ENCODE measurements at places on chromosomes 11 and 22.
A peak's percentile ranks its signal among the peaks of the same experiment; 100 is the strongest.

DNA sequence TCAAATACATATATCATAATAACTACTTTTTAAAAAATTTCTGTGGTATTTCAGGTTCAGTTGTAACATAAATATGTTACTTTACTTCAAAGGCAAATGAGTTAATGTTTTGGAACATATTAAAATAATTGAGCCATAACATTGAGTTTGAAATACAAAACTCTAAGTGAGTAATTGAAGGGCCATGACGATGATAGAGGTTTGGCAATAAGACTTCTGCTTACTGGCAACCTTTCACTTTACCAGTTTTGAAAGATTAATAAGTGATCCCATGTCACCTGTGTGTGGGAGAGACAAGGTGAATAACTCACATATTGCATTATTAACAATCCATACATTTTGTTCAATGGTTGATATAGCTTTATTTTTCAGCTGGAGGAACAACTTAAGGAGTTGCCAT is 144.4 kb downstream of the GRIA4 start:
- DNase-seq, result no peak

- no peak for DNase-seq
Measured at GRCh38 chr22:31491218-31491962, 1.7 kb upstream of the EIF4ENIF1 start.

DNA sequence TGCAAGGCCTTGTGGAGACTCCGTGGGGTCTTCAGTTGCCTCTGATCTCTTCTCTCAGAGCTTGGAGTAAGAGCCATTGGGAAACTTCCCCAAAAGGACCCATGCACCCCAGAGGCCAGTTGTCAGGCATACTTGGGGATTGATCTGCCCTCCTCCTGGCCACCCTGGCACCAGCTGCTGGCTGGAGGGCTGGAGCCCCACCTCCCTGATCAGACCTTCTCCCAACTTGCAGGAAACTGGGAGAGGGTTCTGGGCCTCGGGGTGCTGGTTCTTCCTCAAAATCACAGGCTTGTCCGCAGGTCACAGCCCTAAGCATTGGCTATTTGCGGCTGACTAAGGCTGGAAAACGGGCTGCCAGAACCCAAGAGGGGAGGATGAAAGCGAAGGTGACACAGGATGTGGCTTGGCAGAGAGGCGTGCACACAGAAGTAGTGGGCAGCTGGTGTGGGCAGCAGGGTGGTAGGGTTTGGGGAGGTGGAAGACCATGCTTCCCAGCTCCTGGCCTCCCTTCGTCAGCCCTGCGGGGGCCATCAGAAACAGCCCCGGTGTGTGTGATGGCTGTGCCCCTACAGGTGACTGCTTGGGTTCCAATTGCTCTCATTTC is 1.3 kb upstream of the DGKZ start:
- DNase-seq, result no peak

GRCh38 chr22:20522134-20523004 is 15.0 kb downstream of the MED15 start:
- DNase-seq, result no peak

DNA sequence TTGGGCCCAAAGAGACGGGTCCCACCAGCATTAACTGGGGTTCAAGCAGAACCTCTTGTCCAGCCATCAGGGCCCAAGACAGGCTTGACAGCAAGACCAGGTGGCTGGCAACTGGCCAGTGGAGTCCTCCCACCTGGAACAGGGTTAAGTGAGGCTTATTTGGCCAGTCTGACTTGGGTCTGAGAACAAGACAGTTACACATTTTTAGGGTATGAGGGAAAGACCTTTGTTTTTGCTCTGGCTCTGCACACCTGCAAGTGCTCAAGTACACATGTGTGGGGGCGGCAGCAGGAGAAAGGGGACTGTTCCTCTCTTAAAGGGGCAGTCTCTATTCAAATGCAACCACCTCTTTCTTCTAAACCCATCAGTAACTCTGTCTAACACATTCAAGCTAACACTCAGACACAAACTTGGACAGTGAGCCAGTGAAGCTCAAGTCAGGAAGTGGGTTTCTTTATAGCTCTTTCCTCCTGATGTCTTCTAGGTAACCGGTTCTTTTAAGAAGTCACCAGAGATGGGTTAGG is 116.2 kb downstream of the ETS1 start:
- no peak for DNase-seq

DNA sequence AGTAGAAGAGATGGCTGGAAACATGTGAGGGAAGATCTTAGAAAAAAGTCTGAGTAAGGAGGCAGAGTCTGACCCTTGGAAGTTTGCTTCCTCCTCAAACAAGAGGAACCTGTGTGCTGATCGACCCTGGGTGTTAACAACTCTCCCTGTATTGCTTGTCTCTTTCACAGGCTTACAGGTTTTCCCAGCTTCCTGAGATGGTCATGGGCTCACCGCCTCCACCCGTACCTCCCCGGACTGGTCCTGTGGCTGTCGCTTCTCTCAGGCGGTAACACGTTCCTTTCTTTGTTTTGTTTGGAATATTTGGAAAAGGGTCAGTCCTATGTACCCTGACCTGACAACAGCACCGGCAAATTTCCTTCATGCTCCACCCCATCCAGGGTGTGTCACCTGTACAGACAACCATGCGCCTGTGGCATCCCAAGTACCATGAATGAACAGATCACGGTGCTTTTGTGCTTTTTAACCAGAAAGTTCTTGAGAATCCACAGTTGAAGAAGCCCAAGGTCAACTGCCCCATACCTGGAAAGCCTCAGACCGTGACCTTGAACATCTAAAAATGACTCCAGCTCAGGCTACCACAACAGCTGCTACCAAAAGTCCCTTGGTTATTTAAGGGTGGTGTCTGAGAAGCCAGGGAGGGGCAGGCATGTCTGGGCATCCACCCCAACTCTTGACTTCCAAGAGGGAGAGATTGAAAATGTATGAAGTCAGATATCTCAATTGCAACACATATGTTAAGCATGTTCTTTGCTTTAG is 44.6 kb downstream of the C11orf91 start:
- DNase-seq, result no peak

- DNase-seq, result no peak
Measured at GRCh38 chr22:41862160-41862529, 29.2 kb downstream of the SREBF2 start.

DNA sequence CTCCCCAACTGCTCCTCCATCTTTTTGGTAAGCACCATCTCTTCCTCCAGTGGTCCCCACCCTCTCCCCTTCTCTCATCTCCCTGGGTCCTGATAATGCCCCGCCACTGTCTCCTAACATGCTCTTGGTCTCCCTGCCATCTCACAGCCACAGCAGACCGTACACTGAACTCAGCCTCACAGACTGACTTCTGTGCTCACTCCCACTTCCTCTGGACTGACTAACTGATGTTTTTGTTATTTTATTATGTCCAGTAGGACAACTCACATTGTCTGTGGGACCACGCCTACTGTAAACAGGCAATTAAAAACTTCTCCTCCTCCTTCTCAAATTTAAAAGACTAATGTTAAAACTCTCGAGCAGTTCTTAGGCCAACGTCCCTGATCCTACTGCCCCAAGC is 2.6 kb upstream of the GNAZ start:
- no peak for DNase-seq

GRCh38 chr22:44383652-44384562 is 71.2 kb upstream of the SHISAL1 start:
- no peak for DNase-seq

DNA sequence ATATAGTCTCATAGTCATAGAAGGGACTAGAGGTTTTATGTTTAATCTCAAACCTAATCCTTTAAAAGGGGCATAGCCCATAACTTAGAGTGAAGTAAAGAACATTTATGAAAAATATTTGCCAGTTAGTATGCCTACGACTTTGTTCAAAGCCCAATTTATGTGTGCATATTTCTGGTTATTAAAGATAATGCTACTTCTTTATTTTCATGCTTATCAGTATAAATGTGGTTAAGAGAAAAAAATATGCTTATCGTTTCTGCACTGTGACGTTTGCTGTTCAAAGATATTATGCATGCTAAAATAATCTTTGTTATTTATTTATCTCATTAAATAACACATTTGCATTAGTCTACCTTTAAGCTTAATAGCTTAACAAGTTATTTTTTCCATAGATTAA is 343.9 kb downstream of the DYNC2H1 start:
- DNase-seq, result peak; percentile 30

DNA sequence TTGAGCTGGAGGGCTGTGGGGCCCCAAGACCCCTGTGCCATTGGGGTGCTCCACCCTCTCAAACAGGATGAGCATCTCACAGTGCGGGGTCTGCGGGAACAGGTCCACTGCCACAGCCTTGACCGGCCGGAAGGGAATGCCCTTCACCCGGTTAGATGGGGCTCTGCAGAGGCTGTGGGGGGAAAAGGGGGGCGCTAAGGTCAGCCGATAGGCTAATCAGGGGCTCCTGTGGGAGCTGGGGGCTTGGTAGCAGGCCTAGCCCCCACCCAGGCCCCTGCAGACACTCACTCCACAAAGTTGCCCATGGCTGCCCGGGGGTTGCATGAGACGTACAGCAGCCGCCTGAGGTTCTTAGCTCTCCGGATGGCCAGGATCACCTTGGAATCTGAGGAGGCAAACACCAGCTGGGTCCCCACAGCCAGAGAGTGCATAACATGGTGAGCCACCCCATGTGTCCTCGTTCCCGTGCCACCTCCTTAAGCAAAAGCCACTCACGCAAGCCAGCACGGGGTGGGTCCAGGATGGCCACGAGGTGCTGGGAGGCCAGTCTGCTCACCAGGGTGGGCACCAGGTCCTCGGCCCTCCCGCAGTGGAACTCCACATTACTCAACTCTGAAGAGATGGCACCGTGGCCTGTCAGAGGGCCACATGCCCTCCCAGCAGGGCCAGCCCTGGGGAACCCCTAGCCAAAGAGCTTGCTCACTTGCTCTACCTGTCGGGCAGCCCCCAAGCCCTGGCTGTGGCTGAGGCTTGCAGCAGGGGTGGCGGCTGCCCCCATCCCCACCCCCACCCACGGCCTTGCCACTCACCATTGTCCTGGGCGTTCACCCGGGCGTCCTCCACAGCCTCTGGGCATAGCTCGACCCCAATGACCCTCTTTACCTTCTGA is 3.0 kb upstream of the RANBP1 start:
- DNase-seq, result no peak

DNA sequence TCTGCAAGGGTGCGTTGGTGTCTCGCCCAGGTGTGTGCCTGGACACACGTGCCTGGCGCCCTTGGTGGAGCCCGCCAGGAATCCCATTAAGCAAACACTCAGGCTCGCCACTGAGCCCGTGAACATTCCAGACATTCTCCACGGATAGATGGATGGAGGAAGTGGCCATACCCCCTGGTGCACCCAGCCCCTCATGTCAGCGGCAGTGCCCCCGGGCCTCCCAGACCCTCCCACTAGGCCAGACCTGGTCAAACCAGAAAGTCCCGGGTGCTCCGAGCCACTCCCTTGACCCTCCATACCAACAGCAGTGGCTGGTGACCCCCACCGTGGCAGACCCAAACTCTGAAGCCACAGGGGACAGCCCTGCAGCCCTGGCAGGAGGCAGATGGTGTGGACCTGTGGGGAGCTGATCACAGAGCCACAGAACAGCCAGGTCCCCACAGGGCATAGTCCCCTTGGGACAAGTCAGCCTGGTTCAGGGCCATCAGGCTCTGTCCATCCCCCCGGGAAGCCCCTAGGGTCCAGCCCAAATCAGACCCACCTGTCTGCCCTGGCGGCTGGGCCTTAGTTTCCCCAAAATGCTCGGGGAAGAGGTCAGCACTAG is 1.9 kb downstream of the EPS8L2 start:
- no peak for DNase-seq

- DNase-seq, result no peak
Measured at GRCh38 chr11:47932544-47932943, 47.8 kb upstream of the PTPRJ start.

DNA sequence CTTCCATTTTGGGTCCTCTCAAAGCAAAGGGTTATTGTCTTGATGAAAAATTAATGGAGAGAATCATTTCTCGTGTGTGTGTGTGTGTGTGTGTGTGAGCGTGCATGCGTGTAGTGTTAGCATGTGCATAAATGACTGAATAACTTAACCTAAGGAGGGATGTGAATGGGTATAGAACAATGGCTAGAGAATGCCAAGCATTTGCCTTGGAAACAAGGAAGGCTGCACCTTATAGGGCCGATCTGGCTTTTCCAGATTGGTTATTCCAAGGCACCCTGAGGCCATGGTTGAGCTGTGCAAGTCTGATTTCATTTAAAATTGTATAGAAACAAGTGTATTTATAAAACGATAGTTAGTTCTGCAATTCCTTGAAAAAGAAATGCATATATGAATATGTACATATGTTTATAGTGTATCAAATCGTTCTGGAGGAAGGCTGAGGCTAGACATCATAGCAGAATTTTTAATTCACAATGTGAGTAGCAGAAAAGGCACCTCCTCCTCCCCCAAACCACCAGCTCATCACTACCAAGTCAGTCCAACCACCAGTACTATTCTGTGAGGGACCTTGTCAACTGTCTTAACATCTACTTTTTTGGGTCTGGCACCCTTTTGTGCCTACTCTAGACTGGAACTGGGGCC is 322.7 kb upstream of the ISX start:
- no peak for DNase-seq

DNA sequence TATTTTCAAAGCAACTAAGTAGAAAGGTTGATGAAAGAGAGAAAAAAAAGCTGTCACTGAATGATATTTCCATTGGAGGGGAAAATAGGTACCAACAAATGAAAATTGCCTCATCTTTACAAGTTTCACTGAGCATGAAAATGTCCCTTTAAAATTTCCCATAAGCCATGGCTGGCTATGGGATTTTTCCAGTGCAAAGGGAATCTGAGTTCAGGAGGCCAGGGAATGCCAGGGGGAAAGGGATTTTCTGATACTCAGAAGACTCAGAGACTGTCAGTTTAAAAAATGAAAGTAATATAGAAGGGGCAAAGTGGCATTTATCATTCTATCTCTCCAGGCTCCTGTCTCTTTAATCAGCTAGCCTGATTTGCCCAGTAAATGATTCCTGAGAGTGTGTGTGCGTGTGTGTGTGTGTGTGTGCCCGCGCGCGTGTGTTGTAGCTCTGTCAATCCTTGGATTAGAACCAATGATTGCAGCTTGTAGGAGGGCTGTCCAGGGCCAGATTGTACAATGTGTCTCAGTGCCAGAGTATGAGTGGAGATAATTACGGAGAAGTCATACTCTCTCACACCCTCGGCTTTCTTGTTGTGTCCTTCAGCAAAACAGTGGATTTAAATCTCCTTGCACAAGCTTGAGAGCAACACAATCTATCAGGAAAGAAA is at the start of gene NTM:
TSS of gene NTM (plus strand) at position 526 of the 662 bp plus-strand sequence.
- no peak for DNase-seq

DNA sequence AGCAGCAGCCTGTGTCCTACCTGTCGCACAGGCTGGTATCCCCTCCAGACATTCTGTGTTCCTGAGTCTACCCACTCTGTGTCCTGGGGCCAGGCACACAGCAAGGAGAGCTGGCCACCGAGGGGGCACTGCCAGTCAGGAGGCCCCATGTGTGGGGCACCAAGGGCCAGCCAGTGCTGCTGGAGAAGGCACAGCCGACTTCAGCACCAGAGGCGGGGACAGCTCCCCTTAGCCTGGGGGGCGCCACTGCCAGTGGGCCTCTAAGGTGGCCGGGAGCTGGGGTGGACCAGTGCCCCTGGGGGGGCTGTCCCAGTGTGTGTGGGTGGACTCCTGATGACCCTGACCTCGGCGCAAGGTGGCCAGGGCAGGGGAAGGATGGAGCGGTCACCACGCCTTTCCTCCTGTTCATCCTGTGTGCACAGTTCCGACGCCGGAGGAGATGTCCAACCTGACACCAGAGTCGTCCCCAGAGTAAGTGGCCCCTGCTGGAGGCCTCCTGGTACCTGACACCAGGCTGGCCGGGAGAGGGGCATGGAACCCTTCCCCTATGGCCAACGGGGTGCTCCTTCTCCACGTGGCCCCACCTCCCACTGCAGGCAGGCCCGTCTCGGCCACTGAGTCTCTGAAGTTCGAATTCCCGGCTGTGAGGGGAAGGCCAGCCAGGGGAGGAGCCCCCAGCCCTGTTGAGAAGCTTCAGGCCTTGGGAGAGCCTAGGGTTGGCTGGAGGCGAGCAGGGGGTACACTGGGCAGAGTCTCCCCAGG is 35.4 kb downstream of the MOB2 start:
- no peak for DNase-seq

Measured in CMK (cell line).